ENCODE measurements at places on chromosomes 7 and 10.

GRCh38 chr10:113788604-113789083, 37.2 kb downstream of the PLEKHS1 start:
- peak; percentile 94 for ATAC-seq

DNA sequence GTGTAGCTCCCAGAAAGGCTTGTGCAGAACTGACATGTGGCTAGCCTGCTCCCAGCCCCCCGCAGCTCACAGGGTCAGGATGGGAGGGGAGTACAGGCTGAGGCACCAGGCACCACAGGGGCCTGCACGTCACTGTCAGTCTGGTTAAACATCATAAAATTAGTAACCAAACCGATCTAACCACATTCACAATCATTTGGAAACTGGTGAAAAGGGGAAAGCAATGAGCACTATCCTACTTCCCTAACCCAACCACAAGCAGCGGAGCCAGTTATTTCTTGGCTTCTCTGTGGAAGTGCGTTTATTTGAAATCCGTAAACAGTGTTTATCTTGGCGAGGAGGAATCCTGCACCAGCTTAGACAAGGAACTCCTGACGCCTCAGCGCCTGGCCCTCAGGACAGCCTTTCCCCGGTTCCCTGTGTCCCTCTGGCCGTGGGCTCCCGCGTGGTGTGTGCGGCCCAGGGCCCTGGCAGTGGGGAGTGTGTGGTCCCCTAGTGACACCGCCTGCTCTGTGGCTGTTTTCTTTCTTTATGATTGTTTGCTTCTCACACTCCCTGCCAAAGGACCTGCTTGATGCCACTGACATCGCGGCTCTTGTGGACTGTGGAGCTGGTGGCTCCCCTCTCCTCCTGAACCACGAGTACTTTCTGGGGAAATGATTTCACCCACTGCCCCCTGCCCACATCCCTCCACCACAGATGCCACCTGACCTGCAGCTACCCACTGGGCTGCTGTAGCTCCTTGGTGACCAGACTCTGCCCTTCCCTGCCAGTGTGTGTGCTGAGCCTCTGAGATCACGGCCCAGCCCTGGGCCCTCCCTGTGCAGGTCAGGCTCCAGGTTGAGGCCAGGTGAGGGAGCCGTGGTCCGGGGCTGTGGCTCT, 38.0 kb downstream of the INPP5A start:
- ATAC-seq, result no peak

DNA sequence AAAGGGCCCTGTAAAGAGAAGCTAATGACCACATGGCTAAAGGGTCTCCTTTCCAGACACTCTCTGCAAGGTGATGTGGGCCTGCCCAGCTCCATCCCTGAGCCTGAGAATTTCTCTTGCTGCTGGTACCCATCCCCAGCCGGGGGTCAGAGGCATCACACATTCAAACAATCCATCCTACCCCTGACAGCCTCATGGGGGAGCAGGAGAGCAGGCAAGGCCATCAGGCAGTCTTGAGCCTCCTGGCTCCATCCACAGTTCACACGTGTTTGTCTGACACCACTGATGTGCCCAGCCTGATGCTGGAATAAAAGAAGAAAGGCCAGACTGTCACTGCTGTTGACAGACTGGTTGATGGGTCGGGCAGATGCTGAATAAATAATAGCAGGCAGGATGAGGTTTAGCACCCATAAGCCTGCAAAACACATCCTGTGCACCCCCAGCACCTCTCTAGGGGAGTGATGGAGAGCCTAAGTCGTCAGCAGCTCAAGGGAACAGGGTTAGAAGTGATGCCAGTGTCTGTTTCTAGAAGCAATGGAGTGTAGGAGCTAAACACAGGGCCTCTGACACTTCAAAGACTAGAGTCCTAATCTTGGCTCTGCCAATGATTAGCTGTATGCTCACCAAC, 43.5 kb downstream of the TLL2 start:
- peak; percentile 68 for ATAC-seq

GRCh38 chr10:102869258-102870198, at the start of gene AS3MT:
TSS of gene AS3MT (plus strand) at chr10:102869470. CDS start at chr10:102869593, 123 bp downstream.
- ATAC-seq, result peak; percentile 65

DNA sequence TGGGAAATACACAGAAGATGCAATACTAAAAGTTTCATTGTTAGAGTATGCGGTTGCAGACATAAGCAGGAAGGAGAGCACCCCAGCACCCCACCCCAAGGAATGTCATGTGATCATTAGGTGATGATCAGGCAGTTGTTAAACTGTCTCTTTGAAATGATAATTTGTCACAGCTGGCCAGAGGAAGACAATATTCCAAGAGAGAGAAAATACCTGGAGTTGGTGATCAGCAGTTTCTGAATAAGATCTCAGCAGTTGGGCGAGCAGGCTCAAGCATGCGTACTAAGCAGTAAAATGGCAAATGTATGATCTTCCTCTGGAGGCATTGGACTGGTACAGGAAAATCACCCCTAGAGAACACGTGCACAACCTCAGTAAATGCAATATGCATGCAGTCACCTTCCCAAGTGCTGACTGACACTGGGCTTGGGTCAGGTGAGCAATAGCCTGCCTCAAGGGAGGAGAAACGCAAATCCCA, 250.1 kb upstream of the MBL2 start:
- no peak for ATAC-seq

GRCh38 chr7:122577449-122578003, 121.4 kb downstream of the RNF133 start:
- no peak for ATAC-seq

DNA sequence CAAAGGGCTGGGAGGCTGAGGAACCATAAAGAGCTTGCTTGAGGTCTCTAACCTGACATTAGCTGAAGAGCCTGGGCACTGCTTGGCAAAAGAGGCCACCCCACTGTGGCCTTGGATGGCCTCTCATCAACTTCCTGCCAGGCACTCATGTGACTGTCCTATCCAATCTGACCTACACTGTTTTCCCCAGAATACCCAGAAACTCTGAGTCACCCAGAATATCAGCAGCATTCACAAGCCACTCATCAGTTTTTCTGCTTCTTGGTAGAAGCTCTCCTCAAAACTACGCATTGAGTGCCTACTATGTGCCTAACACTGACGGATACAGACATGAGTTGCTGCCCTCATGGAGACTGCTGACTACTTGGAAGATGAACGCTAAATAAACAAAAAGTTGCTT, 4.1 kb upstream of the NT5C2 start:
- peak; percentile 53 for ATAC-seq

DNA sequence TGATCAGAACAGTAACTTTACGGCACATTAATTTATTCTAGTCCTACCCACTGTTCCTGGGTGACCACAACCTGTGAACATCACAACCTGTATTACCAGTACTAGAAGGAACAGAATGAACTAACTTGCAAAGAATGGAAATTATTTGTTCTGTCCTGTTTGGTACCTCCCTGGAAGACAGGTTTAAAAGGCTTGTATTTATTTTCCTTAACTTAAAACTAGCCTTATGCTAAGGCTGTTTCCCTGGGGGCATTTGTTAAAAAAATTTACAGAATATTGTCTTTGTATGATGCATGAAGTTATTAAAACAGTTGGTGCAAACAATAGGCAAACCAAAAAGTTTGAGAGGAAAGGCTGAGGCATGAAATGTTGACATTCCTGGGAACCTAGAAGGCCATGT, 132.7 kb downstream of the DNAJC1 start:
- peak; percentile 95 for ATAC-seq
